Hepatic stellate cell (primary cell): ENCODE measurements at places on chromosomes 1 and 21.

GRCh38 chr1:26034504-26035202 is 11.3 kb downstream of the SLC30A2 start:
- DNase-seq: no peak

GRCh38 chr1:102531036-102531435 is 534.3 kb upstream of the OLFM3 start:
- no peak for DNase-seq

DNA sequence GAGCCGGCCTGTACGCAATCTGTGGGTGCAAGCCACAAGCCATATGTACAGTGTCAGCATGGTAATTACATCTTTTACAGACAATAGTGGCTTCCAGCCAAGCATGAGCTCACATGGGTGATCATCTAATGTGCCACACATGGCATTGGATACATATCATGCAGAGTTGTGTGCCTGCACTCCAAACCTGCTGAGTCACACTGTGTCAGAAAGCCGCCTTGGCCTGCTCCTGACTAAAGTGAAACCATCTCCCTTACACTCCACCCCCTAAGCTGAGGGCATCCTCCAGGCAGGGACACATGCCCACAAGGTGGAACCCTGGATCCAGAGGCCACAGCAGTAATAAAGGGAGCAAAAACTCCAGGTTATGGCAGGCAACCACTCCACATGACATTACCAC is 72.5 kb downstream of the KCNT2 start:
- DNase-seq: no peak

GRCh38 chr1:5966543-5967205 is 25.6 kb downstream of the NPHP4 start:
- DNase-seq: no peak

DNA sequence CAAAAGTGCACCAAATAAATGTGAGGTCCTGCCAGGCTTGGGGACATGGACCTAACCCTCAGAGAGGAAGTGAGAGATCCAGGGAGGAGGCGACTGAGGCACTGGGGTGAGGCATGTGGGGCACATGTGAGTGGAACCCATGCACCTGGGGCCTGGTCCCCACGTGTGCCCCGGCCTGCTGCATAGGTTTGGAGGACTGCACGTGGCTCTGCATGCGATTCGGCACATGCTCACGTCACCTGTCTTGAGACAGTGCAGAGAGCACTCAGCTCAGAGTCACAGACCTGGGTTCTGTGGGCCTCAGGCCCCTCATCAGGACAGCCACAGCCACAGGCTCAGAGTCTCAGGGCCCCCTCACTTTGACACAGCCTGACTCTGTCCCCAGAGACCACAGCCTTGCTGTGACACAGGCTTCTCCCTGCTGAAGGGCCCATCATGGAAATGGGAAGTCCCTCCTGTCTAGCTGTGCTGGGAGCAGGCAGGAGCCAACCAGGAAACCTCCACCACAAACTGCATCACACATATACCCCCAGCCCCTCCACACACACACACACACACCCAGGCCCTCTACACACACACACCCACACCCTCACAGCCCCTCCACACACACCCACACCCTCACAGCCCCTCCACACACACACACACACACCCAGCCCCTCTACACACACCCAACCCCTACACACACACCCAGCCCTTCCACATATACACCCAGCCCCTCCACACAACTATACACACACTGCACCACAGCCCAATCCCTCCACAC is 48.2 kb downstream of the SLC9A1 start:
- no peak for DNase-seq

DNA sequence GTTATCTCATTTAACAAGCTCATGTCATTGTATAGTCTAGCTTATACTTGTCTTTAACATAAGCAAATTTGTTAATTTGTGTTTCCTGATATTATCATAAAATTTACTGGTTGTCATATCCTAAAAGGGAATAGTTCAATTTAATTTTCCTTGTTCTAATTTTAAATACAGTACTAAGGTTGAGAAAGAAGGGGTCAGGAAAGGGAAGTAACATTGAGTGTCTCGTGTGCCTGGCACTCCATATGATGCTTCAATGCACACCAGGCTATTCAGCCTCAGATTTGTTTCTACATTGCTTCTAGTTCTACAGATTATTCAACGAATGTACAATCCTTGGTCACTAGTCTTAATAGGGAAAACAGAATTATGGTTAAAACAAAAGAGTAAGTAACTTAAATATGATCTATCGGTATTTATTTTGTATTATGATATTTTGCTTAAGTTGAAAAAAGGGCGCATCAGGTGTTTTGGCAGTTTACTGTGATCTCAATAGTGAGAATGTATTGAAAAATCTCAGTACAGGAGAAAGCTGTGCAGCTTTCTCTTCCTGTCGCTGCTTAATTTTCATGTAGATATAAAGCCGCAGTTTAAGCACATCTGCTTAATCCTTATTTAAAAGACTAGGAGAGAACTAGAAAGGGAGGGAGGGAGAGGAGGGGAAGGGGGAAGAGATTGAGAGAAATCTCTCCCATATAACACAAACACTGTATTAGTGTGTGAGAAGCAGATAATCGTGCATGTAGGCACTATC is 13.0 kb downstream of the PTPRC start:
- DNase-seq: no peak

GRCh38 chr1:35807614-35808449 is at the start of gene AGO4:
Gene AGO4, plus strand, starts transcription at chr1:35808016. Its CDS starts 401 bp downstream, at chr1:35808417.
- peak; percentile 73 for DNase-seq

DNA sequence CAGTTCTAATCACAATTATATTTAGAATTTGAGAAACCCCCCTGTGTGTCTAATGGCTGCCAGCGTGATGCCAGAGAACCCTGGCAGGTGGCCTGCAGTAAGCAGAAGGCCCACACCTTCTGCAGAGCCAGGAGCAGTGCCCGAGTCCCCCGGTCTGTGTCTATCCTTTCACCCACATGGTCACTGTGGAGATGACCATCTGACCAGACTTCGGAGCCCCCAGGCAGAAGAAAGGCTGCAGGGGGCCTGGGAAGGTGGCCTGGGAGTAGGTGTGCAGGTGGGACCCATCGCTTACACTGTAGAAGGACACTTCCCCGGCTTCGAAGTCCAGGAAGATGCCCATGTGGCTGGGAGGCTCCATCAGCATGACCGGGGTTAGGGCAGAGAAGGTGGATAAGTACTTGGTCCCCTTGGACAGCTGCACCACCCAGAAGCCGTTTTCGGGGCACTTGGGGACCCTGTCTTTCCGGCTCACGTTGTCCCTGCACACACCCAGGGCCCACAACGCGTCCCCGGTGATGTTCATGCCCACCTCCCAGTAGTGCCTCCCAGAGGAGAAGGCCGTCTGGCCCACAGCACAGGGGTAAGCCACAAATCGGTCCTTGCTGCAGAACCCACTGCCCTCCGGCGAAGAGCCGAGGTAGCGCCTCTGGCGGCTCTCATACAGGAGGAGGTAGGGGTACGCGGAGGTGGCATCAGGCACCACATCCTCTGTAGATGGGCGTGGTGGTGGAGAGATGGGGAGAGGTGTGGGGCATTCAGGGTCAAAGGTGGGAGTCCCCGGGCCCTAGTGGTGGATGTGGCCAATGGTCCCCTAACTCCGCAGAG is 1.6 kb upstream of the TRIM11 start:
- DNase-seq: no peak

GRCh38 chr21:30081506-30081905 is 85.1 kb downstream of the CLDN17 start:
- DNase-seq: no peak

- no peak for DNase-seq
Observed at GRCh38 chr1:230354005-230354404, 72.1 kb downstream of the PGBD5 start.

DNA sequence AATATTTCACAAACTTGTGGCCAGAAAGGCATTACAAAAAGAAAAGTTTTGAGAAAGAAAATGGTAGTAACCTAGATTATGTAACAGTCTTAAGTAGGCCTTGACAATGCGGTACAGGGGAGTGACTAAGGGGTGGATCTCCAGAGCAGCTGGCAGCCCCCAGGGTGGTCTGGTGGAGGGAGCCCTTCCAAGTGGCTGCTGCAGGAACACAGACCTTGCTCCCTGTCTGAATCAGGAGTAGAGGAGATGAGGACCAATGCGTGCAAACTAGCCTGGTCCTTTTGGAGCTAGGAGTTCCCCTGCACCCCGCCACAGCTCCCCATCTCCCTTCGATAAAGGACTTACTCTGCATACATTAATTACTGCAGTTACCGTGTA is 189.0 kb downstream of the NFIA start:
- no peak for DNase-seq

DNA sequence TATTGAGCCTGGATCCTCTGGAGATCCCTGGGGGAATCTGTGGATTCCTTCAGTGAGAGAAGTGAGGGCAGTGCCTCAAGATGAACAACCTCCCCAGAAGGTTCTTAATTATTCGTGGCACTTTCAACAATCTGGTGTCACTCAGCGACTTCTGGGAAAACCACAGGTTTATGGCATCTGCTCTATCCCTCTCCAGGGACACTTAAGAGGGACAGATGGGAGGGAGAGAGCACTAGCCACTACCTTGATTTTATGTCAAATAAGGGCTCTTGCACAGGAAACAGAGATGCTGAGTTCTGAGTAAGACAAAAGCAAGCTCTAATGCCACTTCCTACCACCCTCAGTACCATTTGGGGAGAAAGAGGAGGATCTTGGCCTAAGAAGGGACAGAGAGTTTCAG is 21.2 kb upstream of the CHI3L1 start:
- no peak for DNase-seq

DNA sequence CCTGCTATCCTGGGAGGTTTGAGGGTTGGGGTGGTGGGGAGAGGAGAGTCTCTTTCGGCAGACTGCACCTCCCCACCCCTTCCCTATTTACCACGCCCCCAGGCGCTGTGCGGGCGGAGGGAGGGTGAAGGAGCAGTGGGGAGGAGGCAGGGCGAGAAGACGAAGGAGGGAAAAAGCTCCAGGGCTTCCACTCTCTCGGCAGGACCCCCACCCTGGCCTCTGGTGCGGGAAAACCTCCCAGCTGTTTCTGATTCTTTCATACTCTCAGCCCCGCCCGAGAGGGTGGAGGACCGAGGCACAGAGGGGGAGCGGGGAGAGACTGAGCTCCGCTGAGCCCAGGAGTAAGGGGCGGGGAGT is 866 bp upstream of the WNT2B start:
- peak; percentile 50 for DNase-seq

- DNase-seq: peak; percentile 51
Observed at GRCh38 chr1:39845569-39846566, 37.4 kb downstream of the TRIT1 start.

- no peak for DNase-seq
Observed at GRCh38 chr1:104921525-104921924, 1171.8 kb downstream of the AMY1C start.

DNA sequence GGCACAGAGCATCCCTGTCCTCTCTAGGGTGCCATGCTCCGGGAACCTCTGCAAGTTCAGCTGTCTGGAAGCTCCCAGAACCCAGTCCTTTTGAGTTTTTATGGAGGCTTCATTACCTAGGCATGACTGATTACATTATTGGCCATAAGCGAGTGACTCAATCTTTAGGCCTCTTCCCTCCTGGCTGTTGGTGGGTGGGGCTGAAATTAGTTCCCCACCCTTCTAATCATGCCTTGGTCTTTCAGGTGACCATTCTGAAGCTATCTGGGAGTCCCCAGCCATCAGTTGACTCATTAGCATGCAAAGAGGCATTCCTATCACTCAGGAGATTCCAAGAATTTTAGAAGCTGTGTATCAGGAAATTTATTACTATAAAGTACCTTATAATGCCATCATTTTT is 46.6 kb downstream of the WLS start:
- no peak for DNase-seq

DNA sequence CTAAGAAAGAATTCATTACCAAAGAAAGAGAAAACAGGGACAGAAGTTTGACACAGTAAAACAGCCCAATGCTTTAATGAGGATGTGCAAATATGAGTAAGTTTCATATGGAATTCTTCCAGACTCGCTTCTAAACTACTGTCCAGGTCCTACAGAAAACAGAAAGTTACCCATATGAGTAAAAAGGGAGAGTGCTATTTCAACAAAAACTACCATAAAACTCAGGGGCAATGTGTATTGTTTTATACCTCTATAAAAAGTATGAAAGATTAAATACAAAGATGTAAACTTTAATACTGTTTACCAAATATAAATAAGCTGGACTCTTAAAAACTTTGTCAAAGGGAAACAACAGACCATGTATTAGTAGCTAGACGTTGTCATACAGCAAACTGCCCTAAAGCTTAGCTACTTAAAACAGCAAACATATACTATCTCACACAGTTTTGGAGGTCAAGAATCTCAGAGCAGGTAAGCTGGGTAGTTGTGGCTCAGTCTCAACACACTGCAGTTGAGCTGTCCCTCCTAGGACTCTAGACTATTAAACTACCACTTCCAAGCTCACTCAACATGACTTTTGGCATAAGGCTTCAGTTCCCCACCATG is 174.9 kb downstream of the COP1 start:
- no peak for DNase-seq

- DNase-seq: no peak
Observed at GRCh38 chr1:216832192-216832591, 109.0 kb upstream of the ESRRG start.

DNA sequence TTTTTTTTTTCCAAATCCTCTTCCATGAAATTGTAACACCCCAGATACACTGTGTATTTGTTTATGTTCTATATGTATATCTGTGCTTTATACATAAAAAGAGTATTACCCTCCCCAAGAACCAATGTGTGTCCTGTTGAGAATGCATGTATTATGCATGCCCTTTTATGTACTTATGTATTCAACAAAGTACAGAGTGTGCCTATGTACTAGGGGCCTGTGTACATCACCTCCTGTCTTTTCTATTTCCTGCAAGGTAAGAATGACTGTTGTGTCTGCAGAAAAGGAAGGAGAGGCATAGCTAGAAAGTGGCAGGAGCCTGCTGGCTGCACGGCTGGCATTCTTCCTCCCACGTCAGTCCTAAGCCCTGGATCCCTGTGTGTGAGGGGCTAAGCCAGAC is 7.0 kb downstream of the TMEM61 start:
- DNase-seq: no peak

- DNase-seq: peak; percentile 45
Observed at GRCh38 chr1:161725908-161726472, 4.6 kb downstream of the FCRLB start.

- peak; percentile 47 for DNase-seq
Observed at GRCh38 chr1:19866758-19867157, 15.4 kb upstream of the OTUD3 start.

DNA sequence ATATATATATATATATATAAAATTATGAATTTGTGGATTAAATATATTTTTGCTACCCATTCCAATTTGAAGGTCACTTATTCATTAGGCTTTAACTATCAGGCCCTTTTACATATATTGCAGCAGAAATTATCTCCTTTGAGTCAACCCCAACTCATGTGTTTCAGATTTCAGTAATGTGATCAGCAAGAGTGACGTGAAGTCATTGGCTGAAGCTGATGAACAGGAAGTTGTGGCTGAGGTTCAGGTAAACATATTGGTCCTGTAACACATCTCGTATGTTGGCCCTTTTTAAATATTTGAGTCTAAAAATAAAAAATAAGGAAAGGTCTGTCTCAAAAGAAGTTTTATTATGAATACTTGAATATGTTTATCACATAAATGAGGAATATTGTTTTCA is 8.5 kb downstream of the VPS45 start:
- DNase-seq: no peak
